Stimulated activated CD4-positive, alpha-beta T cell treated with anti-CD3 and anti-CD28 coated beads, TNF-alpha, amount 100 ng/mL, for 1 hour (primary cell): ENCODE measurements at places on chromosomes 1 and 21.

- DNase-seq = no peak
Observed at GRCh38 chr1:32972814-32973428, 8.3 kb upstream of the RNF19B start.

- no peak for DNase-seq
Observed at GRCh38 chr21:35077975-35078374, 28.9 kb upstream of the RUNX1 start.

GRCh38 chr21:44881198-44881872 is 7.8 kb upstream of the PTTG1IP start:
- no peak for DNase-seq

GRCh38 chr1:61198554-61198953 is 116.2 kb downstream of the NFIA start:
- DNase-seq = no peak

- no peak for DNase-seq
Observed at GRCh38 chr1:167651161-167651693, 21.2 kb downstream of the RCSD1 start.

GRCh38 chr21:41188486-41189149 is 20.7 kb downstream of the BACE2 start:
- no peak for DNase-seq

GRCh38 chr1:11978301-11978700 is 1.9 kb upstream of the MFN2 start:
- DNase-seq = no peak

DNA sequence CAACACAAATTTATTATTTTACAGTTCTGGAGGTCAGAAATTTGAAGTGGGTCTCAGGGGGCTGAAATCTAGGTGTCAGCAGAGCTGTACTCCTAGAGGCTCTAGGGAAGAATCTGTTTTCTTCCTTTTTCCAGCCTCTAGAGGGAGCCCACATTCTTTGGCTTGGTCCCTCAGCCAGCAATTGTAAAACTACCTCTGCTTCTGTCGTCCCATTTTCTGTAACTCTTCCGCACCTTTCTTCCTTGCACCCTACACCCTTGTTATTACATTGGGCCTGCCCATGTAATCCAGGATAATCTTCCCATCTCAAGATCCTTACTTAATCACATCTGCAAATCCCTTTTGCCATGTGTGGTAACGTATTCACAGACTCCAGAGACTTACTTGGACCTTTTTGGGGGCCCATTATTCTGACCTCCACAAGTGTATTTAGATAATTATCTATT is 24.8 kb upstream of the THEM4 start:
- peak; percentile 7 for DNase-seq

GRCh38 chr21:42308161-42308913 is 6.9 kb downstream of the TFF3 start:
- no peak for DNase-seq

- no peak for DNase-seq
Observed at GRCh38 chr1:25019337-25020172, 89.5 kb upstream of the RUNX3 start.

GRCh38 chr1:54859700-54860391 is 27.1 kb downstream of the DHCR24 start:
- no peak for DNase-seq

- no peak for DNase-seq
Observed at GRCh38 chr1:56645677-56646305, 677 bp downstream of the PRKAA2 start.

DNA sequence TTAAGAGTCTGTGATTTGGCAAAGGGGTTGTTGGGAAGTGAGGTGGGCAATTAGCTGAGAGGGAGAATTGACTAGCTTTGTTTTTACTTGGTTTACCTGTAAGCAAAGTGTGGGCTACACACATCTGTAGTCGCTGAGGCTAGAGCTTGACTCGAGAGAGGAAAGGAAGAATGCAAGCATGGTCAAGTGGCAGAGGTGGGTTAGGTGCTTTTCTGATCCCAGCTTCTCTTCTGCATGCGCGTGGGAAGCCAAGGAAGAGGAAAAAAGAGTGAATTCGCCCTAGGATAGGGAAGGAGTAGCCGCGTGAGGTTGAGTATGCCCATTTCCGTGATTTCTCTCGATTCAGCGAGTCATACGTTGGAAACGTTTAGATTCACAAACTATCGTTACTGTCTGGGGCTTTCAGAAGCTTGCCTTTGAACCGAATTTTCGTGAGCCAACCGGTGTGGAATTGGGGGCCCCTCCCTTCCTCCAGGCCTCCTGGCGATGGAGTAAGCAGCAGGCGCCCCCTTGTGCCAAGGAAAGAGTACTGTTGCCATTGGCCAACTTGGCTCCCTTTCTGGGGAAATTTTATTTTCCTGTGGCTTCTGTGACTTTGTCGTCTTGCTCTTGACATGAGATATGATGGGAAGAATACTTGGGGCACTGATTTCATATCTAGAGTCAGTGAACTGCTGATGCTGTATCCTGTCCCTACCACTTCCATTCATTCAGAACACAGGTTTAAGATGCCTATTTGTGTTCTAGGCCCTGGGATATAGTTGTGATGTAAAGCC is 1.3 kb downstream of the PIGV start:
- peak; percentile 77 for DNase-seq

DNA sequence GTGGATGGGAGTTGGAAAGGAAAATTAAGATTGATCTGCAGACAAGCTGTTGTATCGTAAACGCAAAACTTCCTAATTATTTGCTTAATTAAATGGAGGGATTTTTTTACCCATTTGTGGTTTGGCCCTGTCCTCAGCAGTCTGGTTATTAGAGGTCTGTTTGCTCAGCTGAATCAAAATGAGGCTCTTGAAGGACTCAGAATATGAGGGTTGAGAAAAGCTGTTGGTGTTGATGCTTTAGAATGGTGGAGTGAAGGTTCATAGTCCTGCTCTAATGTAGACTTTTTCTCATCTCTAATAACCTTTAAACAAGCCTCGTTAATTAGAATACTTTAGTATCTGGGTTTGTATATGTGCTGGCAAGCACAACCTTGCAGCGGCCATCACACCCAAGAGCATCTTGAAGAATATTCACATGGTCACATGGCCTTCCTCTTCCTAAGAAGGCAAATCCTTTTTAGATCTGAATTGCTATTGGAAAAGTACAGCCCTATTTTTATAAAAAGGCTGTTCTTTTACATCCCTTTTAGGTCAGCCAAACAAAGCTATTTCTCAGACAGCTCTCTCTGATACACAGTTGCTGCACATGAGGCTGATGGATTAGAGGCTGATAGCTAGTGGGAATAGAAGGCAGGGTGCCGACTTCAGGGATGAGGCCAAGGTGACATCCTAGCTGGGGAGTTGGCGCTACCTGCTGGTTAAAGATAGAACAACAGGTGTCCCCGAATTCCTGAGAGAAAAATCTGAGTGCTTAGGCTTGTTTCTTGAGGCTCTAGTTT is 53.8 kb downstream of the MACF1 start:
- DNase-seq = peak; percentile 58

DNA sequence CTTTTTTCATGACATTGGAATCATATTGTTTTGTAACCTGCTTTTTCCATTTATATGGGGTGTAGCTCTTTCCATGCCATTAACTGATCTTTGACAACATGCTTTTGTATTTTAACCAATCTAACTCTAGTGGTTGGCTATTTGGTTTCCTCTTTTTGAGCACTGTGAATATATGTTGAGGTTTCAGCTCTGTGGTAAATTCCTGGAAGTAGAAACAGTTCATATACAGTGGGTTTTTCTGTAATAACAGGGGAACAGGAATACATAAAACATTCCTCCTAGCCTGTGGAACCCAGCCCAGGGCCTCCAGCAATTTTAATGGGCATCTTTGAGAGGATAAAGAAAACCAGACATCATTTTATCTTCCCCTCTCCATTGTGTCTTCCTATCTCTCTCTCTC is 17.4 kb downstream of the AZIN2 start:
- DNase-seq = no peak

- no peak for DNase-seq
Observed at GRCh38 chr21:33238565-33239255, 9.0 kb downstream of the IFNAR2 start.
